ENCODE measurements at places on chromosomes 7 and 10.

GRCh38 chr7:131826960-131827359 is 270.5 kb upstream of the PODXL start:
- DNase-seq = no peak

- DNase-seq = no peak
Observed at GRCh38 chr10:133141144-133141957, 18.7 kb upstream of the KNDC1 start.

DNA sequence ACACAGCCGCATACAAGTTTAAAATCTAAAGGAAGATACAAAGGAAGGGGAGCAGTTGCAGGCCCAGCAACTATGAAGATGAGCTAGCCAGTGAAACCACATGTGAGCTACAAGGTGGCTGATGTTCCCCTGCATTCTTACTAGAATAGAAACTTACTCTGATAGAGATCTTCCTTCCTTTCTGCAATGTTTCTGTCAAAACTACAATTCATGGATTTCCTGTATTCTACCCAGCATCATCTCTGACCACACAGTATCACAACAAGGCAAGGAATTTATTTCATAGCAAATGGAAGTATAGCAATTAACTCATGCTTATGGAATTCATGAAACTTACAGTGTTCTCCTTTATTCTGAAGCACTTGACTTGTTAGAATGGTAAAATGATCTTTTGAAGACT is 68.7 kb upstream of the AASS start:
- DNase-seq = no peak

- peak; percentile 74 for DNase-seq
Observed at GRCh38 chr10:103605359-103606096, 112.0 kb downstream of the NEURL1 start.

GRCh38 chr10:69959911-69960310 is 92.7 kb upstream of the MACROH2A2 start:
- DNase-seq = no peak

GRCh38 chr10:36606234-36606839 is 519.1 kb upstream of the ANKRD30A start:
- no peak for DNase-seq

- no peak for DNase-seq
Observed at GRCh38 chr7:28389504-28390395, 22.6 kb upstream of the CREB5 start.

- no peak for DNase-seq
Observed at GRCh38 chr7:18145160-18145559, 117.5 kb upstream of the PRPS1L1 start.

DNA sequence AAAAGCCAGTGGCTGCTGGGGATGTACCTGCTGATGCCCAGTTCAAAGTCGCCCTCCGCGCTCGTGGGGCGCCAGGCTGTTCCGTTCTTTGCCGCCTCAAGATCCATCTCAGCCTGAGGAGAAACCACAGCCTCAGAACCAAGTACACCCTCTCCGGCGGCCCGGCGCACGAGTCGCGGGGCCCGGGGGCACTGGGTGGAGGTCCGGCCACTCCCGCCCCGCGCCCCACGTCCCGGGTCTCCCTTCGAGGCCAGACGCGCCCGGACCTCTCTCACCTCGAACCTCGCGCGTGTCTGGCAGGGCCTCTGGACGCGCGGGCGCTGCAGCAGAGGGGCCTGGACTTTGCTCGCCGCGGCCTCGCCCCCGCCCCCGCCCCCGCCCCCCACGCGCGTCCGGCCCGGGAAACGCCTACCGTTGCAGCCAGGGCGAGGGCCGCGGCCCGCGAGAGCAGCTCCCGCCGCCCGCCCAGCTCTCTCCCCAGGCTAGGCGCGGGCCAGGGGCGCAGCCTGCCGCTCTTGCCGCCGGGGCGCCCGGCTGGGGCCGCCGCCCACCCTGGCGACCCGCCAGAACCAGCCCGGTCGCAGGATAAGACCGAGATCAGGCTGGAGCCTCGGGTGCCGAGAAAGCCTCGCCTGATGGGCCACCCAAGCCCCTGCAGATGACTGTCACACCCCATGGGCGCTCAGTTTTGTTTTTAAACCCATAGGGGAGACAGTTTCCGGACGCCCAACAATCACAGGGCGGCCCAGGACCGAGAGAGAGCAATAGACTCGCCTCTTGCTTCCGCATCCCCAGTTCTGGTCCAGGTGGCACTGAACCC is at the start of gene ABCB4:
ABCB4 (minus strand) TSS at position 322 of the 820 bp plus-strand sequence; CDS start at position 107, 215 bp downstream.
- DNase-seq = peak; percentile 15

- no peak for DNase-seq
Observed at GRCh38 chr7:158125721-158126120, 461.9 kb downstream of the PTPRN2 start.

DNA sequence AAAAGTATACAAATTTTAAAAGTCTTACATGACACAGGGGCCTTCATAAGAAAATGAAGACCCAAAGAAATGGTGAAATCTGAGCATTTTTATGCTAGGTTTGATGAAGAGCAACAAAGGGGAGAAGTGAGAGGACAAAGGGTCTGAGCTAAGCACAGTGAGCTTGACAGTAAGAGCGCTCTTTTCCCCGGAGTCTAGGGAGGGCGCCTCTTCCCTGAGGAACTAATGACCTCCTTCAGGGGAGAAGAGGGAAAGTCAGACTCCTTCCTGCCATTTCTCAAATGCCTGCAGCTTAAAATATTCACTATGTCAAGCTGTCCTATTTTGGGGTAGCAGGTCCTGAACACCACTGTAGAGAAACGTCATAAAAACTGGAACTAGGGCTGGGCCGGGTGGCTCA is 18.1 kb upstream of the PAXIP1 start:
- DNase-seq = no peak

DNA sequence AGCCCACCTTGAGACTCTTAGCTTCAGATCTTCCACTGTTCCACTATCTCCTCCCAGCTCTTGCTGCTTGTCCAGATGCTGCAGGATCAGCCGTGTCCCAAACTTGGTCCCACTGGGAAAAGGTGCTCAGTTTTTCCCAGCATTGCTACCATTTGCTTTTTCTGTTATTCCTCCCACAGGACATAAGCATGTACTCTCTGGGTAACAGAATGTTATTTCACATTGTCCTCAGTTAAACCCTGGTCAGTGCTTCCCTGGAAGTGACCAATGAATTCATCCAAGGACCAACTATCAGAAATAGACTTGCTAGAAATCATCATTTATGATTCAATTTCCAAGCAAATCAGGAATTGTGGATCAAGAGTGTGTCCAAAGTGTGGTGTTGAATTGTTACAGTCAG is 179.2 kb upstream of the ZNF32 start:
- no peak for DNase-seq

DNA sequence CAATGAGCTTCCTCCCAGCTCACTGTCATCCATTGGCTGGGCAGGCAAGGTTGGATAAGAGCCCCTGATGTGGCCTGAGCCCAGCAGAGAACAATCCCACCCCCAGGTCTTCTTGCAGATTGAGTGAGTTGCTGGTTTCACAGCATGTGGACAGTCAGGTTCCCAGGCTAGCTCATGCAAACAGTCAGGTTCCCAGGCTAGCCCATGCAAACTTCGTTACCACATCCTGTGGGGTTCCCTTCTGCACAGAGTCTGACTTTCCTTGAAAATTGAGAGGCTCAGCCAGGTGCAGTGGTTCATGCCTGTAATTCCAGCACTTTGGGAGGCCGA is 67.1 kb downstream of the TMEM130 start:
- DNase-seq = peak; percentile 24
